HuH-7.5 (cell line): ENCODE measurements at places on chromosomes 12 and 14.

DNA sequence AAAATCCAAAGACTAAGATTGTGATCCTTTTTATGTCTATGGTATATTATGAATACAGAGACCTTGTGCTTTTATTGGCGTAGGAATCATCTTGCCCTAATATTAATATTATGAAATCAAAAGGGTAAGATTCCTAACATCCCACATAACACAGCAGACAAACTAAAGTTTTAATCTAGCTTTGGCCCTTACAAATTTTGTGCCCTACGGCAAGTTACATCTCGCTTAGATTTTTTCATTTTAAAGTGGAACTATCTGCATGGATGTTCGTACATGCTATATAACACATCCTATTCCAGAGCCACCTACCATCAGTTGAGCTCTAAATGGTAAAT, 217 bp upstream of the SMIM10L1 start:
- DNase-seq, result no peak

GRCh38 chr14:34324363-34324795, 137.7 kb downstream of the SPTSSA start:
- DNase-seq, result no peak

- no peak for DNase-seq
These were observed 39.5 kb downstream of the C14orf132 start for GRCh38 chr14:96078625-96079016.

DNA sequence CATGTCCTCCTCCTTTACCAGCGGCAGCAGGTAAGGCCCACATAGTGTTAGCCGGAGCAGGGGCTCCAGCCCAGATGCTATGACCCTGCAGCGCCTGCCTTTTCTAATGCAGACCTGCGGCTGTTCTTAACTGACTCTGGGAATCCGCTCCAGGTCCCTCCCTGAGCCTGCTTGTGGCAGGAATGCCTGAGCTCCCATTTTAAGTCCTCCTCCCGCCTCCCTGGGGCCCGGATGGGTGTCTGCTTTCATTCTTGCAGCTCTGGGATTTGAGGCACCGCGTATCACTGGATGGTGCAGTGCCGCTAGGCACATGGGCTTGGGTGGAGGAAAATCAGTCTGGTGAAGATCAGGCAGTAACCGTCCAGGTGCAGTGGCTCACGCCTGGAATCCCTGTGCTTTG, 7.6 kb downstream of the TSPAN9 start:
- no peak for DNase-seq

DNA sequence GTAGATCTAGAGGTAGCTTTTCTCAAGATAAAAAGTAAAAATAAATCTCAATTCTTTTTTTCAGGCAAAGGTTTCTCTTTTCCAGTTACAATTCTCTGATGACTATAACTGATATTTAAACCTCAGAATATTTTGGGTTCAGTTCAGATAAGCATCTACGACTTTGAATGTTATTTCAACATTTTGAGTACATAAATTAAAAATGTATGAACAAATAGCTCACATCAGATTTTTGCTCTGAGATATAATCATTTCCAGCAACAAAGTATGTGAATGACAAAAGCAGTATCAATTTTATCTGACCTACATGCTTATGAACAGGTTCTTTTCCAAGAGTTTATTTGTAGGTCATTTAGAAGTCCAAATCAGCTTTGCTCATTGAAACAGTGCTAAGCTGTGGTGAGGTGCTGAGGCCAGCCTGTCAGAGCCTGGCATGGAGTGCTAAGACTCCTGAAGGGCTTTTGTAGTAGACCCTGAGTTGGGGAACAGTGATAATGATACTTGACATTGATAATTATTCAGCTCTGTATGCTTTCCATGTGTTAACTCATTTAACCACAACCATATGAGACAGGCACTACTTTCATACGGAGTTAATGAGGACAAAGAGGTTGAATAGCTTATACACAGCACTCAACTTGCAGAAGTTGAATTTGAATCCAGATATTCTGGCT, 205.0 kb upstream of the DCN start:
- no peak for DNase-seq

- DNase-seq, result no peak
These were observed 966.2 kb downstream of the NRXN3 start for GRCh38 chr14:79136071-79137044.

DNA sequence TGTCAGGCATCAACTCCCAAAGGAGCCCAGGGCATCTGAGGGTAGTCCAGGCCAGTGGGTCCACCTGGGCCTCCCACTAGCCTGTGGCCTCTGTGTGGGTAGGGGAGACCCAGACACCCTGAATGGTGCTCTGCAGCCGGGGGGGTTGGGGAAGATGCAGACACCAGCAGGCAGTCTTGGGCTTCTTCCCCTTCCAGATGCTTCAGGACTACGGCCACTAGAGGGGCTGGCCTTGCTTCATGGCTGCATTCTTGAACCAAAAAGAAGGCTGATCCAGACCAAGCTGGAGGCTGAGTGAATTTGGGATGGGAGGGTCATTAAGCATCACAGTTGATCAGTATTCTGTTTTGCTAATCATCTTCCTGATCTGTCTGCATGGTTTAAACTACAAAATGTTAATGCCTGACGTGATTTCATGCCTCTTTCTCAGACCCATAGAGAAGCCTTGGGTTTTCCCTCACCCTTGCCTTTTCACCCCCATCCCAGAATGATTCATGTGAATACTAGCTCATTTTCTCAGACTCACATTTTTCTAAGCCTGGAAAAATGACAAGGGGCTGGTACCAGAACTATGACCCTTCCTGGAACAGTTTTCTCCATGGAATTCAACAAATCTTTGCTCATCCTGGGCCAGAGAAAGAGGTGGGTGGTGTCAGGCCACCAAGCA, 134.2 kb downstream of the NTF3 start:
- DNase-seq, result no peak

DNA sequence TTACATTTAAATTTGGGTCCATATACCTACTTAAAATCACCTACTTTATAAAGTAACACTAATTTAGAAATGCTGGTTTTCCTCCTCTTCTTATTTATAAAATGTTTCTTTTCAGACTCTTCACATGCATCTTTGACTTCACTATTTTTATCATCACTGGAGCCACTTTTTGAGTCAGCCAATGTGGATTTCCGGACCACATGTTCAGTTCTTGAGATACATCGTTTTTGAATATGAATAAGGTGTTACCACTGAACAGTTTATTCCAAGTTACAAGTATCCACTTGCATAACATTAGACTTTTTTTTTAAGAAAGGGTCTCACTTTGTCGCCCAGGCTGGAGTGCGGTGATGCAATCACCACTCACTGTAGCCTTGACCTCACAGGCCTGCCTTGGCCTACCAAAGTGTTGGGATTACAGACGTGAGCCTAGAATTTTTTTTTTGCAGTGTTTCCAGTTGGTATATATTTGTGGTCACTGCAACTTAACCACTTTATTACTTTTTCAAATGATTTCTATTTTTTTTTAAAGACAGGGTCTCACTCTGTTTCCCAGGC, 5.7 kb downstream of the FNTB start:
- no peak for DNase-seq

- peak; percentile 55 for DNase-seq
These were observed 14.7 kb downstream of the GPR132 start for GRCh38 chr14:105050551-105050897.
